ENCODE measurements at places on chromosomes 7 and 10. TPM values are rescaled to one million over a fixed set of nuclear protein-coding genes. Genes with fewer than 3 reads are reported as not detected.

The CCDC186 gene
- 31.2 TPM for total RNA-seq

GRCh38 chr7:110720626-110721025 lies 370.3 kb upstream of the LRRN3 start:
- no peak for DNase-seq

DNA sequence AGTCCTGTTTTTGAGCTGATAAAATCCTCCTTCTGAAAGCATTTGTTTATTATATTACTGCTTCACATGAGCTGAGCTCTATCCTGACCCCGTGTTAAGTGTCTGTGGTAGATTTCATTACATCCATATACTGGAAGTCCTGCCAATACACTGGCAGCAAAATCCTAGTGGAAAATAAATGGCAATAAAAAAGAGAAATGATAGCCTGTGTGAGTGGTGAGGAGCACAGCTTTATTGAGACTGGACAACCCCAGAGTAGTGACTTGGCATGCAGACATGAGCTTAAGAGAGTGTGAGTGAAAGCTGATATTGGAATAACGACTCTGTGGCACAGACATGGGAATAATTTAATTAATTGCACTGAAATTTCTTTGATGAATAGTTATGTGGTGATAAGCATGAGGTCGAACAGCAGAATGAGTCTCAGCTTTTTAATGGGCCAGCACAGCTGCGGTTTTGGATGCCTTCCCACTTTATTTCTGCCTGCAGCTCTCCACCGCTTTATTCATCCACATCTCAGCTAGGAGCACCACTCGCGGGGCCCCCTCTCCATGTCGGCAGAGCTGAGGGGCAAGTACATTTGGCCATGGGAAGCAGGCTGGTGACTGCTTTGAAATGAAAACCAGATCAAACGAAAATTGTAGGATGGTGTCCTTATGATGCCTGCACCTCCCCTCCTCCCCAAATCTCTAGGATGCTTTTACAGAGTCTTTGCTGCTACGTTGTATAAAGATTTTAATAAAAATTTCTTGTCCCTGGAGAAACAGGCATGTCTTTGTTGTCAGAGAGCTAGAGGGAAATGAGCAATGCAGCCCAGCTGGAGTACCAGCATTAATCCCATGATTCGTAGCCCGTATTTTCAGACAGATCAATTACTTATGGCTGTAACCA lies 494.3 kb downstream of the AUTS2 start:
- DNase-seq: no peak

- no peak for DNase-seq
These were observed 323.7 kb downstream of the CDK14 start for GRCh38 chr7:90919816-90920215.

- no peak for DNase-seq
These were observed 18.0 kb downstream of the TAS2R40 start for GRCh38 chr7:143239813-143240212.

DNA sequence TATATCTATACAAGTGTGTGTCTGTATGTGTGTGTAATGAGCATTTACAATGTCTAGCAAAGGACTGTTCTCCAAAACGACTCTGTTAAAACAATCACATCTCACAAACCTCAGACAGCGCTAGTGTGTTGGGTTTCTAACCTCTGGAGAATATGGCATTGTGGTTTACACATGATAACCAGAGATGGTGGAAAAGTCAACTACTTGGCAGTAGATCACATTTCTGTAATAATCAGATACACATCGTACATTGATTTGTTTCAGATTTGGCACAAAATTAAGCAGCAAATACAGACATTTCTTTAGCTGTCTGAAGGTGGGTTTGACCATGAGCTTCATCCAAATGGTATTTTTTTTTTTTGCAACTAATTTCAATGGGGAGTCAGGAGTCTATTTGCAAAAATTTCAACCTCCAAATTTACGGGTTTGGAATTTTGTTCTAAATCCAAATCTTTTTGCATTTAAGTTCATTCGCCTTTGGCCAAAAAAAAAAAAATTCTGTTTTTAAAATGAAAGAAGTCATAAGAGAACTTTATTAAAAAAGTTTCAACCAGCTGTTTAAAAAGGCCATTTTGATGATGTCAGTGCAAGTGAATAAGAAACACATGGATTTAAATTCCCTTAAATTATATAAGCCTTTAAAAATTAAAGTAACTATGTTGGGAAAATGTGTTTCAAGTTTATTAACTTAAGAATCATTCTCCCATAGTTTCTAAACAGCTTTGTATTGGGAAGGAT lies 127.8 kb downstream of the TMEM26 start:
- no peak for DNase-seq

- DNase-seq: peak; percentile 54
These were observed 1.1 kb upstream of the KBTBD2 start for GRCh38 chr7:32892521-32893206.

DNA sequence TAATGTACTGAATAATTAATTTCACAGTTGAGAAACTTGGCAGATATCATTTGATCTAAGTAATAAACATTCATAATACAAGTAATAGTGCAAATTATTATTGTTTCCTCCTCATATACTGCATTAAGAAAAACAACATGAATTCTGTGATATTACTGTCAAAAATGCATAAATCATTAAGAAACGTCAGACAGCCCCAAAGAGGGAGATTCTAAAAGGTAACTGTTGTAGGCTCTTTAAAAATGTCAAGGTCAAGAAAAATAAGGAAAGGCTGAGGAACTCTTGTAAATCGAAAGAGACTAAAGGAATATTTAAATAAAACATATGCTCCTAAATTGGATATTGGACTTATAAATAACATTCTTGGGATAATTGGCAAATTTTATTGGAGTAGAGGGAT lies 67.9 kb downstream of the CABCOCO1 start:
- no peak for DNase-seq

DNA sequence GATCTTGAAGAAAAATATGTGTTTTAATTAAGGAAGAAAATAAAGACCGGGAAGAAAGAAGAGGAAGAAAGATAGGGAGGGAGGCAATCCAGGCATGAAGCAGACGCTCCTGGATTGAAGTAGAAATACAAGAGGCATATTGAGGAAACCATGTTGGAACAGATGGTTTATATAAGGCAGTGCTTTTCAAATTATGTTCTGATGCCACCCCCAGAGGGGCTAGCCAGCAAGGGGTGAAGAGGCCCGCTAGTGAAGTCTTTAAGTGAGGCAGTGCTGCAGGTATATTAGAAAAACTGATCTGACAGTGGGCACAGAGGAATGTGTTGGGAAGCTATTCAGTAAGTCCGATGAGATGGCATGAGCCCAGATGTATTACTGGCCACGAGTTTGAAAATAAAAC lies 40.1 kb downstream of the REEP3 start:
- no peak for DNase-seq

DNA sequence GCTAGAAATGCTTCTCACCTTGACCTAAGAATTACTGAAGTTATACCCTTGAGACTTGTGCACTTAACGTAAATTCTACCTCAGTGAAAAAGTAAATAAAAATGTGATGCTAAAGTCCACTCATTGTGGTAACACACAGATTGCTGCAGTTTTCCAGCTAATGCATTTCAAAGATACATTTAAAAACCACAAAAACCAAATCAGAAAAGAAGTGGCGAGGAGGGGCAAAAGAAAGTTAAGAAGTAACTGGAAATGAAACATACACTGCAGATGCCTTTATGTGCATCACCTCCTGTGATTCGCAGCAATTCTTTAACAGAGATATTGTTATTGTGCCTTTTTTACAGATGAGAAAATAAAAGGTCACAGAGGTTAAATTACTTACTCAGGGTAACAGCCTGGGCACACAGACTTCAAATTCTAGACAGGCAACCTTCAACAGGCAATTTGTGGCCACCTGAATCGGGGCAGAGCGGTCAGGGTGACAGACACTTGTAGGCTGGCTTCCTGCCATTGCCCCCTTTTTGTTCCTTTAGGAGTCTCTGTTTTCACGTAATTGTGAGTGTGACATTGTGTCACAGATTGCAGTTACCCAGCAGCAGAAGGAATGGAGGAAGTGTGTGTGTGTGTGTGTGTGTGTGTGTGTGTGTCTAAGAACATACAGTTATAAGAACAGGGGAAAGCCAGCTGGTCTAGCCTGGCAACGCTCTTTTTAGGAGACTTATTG lies 1.9 kb downstream of the WIPF3 start:
- DNase-seq: no peak

DNA sequence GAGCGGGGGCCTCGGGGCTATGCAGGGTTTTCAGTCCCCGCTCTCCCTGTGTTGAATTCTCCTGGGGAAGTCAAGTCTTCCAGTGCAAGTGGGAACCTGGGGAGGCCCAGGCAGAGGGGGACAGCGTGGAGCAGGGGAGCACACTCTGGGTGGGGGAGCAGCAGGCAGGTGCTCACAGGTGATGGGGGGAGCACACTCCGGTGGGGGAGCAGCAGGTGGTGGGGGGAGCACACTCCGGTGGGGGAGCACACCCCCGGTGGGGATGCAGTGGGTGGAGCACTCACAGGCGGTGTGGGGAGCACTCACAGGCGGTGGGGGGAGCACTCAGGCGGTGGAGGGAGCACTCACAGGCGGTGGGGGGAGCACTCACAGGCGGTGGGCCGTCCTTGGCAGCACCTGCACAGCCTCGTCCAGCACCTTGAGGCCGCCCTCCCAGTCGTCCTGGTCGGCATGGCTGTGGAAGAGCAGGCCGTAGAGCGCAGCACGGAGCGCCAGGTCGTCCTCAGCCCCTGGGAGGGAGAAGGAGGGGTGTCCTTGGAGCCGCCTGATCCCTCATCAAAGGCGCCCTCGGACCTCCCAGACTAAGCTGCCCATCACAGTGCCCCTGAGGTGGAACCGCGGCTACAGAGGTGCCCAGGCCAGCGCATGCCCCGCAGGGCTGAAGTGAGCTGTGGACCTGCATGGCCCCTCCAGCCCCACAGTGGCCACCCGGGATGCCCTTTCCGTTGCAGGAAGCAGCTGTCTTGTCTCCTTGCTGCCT lies 56.7 kb downstream of the CFAP46 start:
- DNase-seq: no peak

The NYAP1 gene
- total RNA-seq: 0.44 TPM

- no peak for DNase-seq
These were observed 194.1 kb downstream of the EMX2 start for GRCh38 chr10:117736655-117737054.

The PHF14 gene
- 28.5 TPM for total RNA-seq

The RTKN2 gene
- 3.2 TPM for total RNA-seq

The PPP1R17 gene
- not detected for total RNA-seq

DNA sequence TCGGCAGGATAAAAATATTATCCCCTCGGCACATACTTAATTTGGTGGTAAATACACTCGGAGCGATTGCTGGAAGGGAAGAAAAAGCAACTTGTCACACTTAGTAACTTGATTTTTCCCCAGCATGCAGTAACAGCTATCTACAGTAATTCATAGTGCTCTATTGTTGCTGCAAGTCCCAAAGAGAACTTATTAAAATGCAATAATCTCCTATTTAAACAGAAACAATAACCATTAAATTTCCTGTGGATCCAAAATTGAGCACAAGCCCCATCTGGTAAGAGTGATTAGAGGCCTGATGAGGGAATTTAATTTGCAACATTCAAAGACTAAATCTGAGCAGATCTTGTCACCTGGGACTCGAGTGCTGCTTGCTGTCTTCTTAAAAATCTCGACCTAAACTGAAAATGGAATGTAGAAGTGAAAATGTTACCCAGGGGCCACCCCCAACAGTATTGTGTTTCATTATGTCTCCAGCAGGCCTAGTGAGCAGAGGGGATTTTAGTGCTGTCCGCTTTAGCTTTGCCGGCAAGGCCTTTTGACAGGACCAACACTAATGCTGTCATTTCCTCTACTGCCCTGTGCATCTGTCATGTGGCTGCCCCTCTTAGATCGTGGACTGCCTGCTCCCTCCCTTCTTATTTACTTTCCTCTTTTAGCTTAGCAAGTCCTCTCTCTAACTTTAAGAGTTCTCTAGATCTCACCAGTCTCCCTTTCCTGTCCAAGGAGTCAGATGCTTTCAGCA lies 639.7 kb downstream of the AUTS2 start:
- no peak for DNase-seq

- DNase-seq: no peak
These were observed 25.7 kb downstream of the NUB1 start for GRCh38 chr7:151367284-151367683.

GRCh38 chr7:3404501-3404900 lies 103.4 kb downstream of the SDK1 start:
- DNase-seq: no peak

The LRRD1 gene
- not detected for total RNA-seq

The WNT8B gene
- not detected for total RNA-seq

DNA sequence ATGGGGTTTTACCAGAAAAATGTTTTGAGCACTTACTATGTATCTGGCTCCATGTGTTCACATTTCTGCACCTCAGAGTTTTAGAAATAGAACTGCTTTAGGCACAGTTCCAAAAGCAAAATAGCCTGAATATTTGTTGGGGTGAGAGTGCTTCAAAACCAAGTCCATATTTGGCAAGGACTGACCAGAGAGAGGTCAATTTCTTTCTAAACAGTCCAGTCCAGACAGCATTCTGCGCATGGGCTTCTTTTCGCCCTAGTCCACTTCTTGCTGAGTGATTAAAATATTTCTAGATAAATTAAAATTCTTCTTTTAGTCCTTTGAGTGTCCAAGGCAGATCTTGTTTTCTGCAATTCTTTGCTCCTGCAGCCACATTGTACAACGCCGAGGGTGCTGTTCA lies 427.0 kb downstream of the PHTF2 start:
- DNase-seq: no peak

The PTPRN2 gene
- total RNA-seq: 21.6 TPM

- DNase-seq: no peak
These were observed 101.2 kb downstream of the DNMBP start for GRCh38 chr10:99908512-99908911.

DNA sequence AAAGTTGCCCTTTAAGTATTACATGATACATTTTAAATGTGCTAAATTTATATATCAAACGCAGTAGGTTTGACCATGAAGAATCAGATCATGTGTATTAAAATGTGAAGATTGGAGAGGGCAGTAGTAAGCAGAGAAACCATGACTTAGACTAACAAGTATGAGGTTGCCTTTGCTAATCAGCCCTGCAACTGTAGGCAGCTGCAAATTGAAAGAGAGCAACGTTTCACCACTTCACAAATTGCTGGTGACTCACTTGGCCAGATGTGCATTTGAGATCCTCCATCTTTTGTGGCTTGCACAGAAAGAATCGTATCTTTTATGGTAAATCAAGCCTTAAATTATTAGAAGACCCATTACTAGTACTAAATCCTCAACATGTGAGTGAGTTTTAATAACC lies 10.1 kb upstream of the SEMA3A start:
- no peak for DNase-seq

- no peak for DNase-seq
These were observed 24.4 kb downstream of the DDX50 start for GRCh38 chr10:68925489-68925888.

The NPY4R2 gene
- total RNA-seq: 5.2 TPM

- no peak for DNase-seq
These were observed 169.3 kb downstream of the CHN2 start for GRCh38 chr7:29363636-29364425.

DNA sequence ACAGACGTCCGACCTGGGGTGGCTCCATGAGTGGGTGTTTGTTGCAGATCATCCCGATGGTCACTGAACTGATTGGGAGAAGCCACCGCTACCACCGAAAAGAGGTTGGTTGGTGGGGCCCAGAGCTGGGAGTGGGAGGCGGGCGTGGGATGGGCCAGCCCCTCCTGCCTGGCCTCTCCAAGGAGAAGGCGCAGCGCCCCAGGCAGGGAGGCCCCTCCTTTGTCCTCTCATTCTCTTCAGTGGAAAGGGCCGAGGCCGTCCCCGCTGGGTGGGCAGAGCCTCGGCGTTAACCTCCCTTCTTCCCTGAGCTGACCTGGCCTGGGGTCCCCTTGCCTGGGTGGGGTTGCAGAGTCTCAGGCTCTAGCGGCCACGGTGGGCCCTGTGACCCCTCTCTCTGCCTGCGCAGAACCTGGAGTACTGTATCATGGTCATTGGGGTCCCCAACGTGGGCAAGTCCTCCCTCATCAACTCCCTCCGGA lies 5.2 kb downstream of the MTG1 start:
- DNase-seq: no peak

The GNB2 gene
- 292 TPM for total RNA-seq
